Hepatic stellate cell (primary cell): ENCODE measurements at places on chromosomes 3 and 15.

DNA sequence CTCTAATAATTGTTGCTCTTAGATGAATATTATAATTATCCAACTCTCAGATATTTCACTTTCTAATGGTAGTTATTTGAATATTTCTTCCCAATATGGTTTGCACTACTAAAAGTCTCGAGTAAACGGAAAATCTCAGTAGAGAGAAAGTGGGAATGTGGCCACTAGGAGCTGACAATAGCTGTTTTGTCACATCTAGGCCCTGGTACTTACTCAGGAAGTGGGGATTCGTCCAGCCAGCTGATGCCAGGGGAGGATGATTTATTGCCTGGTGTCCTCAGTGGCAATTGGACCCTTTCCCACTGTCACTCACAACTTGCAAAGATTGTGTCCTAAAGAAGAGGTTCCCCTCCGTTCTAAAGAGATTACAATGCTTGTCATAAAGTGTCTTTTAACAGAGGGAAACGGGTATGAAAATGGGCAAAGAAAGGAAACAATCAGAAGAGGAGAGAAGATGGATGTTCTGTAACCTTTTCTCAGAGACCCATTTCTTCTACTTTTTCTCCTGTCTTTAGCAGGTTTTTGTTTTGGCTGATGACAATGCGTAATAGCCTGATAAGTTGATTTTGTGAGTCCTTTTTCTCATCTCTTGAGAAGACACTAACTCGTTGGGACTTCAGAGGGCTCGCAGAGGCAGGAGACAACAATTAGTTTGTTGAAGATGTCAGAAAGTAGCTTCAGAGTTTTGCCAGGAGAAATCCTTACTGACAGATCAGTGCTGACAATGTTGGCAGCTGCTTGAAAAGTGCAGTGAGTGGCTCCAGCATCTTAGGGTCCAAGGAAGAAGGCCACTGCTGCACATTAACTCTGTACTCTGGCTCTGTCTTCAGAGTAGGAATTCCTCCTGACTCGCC is 320.6 kb downstream of the MECOM start:
- DNase-seq: no peak

DNA sequence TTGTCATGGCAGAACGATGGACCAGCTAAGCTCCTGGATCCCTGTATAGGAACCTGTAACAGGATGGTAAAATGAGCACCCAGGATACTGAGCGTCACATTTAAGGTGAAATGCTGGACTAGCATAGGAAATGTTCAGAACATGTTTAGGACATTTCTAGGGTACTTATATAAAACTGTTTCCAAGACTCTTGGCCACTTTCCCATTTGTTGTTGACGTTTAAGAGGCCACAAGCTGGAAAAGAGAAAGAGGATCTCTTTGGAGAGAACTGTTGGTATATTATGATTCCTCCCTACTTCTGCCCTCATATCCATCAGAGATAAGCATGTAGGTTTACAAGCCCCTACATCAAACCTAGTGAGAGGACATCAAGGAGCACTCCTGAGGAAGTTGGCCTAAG is 57.5 kb downstream of the SCN11A start:
- no peak for DNase-seq

- no peak for DNase-seq
Observed at GRCh38 chr15:100926971-100927756, 8.0 kb downstream of the LRRK1 start.

DNA sequence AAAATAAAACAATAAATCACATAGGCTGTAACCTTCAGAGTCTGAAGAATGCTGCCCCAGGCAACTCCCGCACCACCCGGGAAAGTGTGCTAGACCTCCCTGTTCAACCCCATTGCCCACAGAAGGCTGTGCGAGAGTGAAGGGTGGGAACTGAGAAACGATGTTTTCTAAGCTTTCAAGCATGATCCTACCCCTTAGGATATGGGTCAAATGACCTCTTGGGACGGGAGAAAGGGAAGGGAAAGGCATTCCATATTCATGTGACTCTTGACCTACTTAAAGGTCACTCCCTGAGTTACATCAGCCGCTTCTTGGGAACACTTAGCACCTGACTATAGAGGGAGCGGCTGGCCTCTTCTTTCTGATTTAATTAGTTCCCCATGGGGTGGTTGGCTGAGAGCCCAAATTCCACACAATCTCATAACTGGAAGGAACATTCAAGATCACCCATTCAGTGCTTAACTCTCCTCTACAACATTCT is 114.7 kb upstream of the SLC24A5 start:
- no peak for DNase-seq

- DNase-seq: peak; percentile 38
Observed at GRCh38 chr15:55407498-55408011, 604 bp downstream of the CCPG1 start.

- DNase-seq: no peak
Observed at GRCh38 chr3:143533391-143533790, 314.9 kb downstream of the SLC9A9 start.

GRCh38 chr3:55620351-55621025 is 133.4 kb upstream of the WNT5A start:
- DNase-seq: no peak

DNA sequence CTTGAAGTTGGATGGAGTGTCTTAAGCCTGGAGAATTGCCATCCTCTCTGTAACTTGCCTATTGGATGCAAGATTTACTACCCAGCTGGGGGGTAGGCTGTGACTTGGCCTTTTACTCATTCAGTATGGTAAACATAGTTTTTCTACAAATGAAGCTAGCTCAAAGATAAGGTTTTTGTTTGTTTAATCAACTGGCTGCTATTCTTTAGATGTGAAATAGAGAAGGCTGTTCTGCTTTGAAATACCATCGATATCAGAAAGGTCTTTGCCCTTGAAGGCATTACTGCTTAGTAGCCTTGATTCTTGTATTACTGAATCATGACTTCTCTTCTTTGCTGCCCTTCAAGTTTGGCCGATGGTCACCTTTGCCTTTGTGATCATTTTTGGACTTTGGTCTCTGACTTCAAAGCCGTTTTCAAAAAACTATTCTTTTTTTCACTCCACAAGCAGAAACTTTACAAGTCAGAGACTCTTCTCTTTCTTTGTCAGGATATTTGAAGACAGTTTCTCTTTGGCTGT is 83.1 kb downstream of the GAP43 start:
- no peak for DNase-seq

GRCh38 chr15:66461917-66462316 is 35.6 kb downstream of the SNAPC5 start:
- no peak for DNase-seq

DNA sequence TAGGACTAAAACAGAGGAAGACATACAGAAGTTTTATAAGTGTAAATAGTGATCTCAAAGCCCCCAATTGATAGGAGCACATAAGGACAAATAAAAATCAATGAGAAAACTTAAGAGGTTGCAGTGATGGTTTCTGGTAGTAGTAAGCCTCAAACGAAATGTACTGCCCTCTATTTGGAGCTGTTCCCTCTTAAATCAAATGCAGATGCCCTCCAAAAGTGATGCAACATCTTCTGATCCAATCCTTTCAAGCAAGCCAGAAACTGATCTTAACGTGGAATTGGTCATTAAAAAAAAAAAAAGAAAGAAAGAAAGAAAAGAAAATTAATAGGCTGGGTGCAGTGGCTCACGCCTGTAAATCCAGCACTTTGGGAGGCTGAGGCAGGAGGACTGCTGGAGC is 259.3 kb downstream of the ZBTB20 start:
- DNase-seq: no peak

DNA sequence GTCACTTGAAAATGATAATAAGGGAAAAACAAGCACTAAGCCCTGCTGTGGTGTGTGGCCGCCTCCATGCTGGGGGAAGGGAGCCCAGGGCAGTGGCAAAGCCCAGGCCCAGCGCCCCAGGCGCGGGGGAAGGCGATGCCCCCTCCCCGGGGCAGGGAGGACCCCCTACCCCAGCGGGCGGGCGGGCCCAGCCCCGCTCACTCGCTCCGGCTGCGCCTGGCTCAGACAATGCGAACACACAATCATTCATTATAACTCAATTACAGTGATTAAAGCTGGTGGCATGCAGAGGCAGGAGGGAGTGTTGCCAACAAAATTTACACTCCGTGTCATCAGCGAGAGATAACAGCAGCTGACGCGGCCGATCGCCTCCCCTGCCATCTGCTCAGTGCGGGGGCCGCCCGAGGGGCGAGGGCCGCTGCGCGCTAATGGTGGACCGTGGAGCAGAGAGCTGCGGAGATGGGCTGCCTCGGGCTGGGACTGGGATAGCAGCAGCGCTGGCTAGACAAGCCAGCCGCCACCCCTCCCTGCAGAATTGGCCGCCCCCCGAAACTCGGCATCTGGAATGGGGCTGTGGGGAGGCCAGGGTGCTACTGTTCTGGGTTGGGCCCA is 64.1 kb downstream of the TLE3 start:
- DNase-seq: no peak

- no peak for DNase-seq
Observed at GRCh38 chr3:31892916-31893573, 88.0 kb downstream of the OSBPL10 start.

GRCh38 chr3:99570061-99570460 is 68.3 kb upstream of the COL8A1 start:
- no peak for DNase-seq
